Stimulated activated CD8-positive, alpha-beta memory T cell treated with anti-CD3 and anti-CD28 coated beads, Interleukin-4, amount 100 ng/mL, for 1 hour (primary cell): ENCODE measurements at places on chromosomes 1 and 21.

GRCh38 chr1:99993468-99993845 is 23.7 kb downstream of the SLC35A3 start:
- no peak for DNase-seq

DNA sequence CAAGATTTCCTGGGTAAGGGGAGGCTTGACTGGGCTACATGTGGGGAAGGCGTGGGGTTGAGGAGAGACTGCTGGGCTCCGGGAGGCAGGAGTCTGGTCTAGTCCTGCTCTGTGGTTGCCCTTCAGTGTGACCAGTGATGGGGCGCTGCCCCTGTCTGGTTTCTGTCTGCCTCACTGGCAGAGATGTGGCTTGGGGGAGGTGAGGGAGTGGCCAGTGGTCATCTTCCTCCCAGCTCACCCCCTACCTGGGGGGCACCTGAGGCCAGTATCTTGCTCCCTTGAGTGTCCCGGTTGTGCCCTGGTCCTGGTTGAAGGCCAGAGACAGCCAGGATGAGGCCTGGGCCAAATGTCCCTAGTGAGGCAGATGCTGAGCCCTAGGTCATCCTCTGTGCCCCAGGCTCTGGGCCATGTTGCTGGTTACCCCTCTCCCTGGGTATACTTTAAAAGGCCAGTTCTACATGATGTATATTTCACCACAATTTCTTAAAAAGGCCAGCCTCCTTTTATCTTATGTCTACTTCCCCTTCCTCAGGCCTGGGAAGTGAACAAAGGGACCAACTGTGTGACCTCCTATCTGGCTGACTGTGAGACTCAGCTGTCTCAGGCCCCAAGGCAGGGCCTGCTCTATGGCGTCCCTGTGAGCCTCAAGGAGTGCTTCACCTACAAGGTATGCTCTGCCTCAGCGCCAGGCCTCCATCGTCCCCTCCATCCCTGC is 10.5 kb downstream of the FAAH start:
- DNase-seq: no peak

DNA sequence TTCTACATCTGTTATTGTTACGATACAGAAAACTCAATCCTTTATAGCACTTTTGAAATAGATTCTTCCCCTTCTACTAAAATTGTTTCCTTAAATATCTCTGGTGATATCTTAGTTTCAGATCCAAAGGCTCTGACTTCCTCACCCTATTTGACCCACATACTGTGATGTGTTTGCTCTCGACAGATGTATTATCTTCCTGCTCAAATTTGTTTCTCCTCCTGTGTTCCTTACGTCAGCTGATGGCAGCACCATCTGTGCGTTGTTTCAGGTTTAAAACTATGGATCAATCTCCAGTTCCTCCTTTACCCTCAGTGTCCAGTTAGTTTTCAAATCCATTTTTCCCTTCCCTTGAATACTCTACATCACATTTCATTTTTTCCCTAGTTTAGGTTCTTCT is 274.4 kb downstream of the RYR2 start:
- no peak for DNase-seq

DNA sequence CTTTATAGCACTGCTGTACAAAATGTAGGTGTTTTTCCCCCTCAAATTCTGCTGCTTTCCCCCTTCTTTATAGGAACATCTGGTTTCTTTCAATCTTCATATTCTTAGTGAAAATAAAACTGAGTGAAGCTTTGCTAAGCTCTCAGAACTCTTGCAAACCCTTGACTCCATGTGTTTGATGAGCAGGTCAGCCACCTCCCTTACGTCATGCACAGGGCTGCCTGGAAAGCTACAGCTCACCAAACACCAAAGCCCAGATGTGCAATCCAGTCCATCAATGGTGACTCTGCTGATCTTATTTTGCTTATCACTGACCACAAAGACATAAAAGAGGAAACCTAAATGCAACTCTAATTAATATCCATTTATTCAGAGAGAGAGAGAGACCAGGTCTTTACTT is 5.5 kb downstream of the CACNA1E start:
- no peak for DNase-seq

GRCh38 chr1:45913731-45914501 is 110.5 kb downstream of the MAST2 start:
- DNase-seq: no peak

DNA sequence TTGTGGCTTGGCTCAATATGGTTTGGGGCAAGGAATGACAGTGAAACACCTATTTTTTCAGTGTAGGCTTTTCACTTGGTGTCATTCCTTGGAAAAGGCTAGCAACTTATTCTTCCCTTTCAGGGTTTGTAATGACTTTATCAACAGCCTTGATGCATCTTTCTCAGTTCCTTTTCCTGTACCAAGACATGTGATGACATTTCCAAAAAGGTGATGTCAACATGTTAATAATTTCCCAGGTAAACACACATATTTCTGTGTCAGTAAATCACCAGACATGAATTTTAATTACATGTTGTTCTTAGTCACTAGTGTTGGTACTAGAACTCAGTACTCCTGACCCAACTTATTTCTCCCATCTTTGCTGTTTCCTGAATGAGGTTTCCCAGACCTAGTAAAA is 37.8 kb upstream of the RRP15 start:
- DNase-seq: no peak

GRCh38 chr1:25020851-25021590 is 90.9 kb upstream of the RUNX3 start:
- no peak for DNase-seq

DNA sequence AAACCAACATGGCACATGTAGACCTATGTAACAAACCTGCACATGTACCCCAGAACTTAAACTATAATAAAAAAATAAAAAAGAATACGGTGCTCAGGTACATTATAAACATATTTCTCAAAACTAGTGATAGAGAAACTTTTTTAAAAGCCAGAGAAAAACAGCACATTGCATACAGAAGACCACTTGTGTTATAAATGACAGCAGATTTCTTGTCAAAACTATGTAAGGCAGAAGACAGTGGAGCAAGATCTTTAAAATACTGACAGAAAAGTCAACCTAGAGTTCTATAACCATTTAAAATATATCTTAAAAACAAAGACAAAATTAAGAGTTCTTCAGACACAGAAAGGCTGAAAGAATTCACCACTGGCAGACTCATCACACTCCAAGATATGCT is 144.7 kb downstream of the NEGR1 start:
- no peak for DNase-seq

GRCh38 chr1:184056921-184057555 is 5.5 kb downstream of the TSEN15 start:
- DNase-seq: no peak

- no peak for DNase-seq
Measured at GRCh38 chr1:116908266-116908665, 1.4 kb upstream of the PTGFRN start.

DNA sequence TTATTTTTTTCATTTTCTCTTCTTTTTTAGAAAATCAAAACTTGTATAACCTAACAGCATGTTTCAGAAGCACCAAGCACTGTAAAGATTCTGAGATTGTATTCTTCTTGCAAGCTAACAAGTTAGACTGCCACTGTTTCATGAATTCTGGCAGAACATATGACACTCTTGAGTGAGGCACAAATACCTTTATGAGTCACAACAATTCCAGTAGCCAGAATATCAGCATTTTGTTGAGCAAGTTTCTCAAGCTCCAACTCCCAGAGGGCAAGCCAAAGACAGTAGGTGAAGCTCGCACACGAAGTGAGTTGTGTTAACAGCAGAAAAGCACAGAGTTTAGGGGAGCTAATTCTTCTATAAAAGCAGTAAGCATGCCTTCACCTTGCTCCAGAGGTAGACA is 268.8 kb upstream of the NCAM2 start:
- DNase-seq: no peak

DNA sequence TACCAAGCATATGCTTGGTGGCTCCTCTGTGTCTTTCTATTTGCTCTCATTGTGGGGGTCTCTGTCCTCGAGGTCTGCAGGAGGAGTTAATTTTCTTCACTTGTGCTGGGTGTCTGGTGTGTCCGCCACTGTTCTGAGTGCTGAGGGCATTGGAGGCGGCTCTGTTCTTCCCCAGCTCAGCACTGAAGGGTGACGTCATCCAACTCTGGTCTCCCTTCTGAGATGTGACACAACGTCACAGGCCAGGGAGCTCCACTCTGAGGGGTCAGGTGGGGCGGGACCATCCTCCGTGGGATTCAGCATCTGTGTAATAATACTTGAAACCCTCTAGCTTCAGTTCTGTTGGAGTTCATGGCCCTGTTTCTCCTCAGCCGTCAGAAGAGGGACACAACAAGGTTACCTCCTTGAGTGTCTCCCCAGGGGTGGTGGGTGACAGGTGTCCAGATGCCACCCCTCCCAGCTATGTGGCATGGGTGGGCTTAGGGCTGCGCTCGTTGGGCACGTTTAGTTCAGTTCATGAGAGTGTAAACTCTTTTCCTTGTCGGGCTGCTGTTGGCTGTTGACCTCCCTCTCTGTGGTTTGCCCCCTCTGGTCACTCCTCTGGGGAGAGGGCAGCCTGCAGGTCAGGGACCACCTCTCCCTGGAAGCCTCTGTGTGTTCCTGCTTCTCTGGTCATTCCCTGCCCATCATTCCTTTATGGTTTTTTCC is 3.1 kb downstream of the IBA57 start:
- no peak for DNase-seq

DNA sequence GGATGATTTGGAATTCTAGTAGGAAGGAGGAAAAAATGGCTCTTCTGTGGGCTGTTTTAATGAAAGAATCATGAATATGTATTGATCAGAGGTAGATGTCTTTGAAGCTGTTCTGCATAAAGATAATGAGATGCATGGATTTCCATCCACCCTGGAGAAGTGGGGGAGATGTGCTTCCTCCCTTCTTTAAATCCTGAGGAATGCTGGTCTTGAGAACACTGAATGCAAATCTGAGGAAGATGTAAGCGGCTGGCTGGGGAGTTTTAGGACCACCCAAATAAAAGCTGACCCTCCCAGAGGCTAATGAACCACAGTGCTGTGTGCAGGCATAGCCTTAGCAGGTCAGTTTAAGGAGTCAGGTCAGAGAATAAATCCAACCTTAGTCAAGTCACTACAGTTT is 37.3 kb downstream of the ZMYND12 start:
- no peak for DNase-seq

DNA sequence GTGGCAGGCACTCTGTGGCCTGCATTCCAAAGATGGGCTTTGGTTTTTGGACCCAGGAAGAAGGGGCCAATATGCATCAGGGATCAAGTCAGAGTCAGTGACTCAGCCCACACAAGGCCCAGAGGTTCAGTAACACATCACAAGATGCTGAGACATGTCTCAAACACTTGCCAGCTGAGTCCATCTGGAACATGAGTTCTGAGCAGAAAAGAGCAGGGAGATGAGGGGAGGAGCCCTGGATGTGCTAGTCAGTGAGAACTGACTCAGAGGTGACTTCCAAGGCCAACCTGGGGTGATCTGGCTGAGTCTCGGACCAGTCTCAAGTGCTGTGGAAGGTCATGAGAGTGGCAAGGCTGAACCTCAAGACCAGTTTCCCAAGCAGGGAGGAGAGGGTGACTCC is 150.1 kb downstream of the CDC7 start:
- no peak for DNase-seq

GRCh38 chr1:245953876-245954660 is 553.0 kb downstream of the SMYD3 start:
- DNase-seq: no peak

GRCh38 chr1:234955107-234955731 is 173.4 kb downstream of the TOMM20 start:
- no peak for DNase-seq

GRCh38 chr1:27070390-27071048 is 57.9 kb upstream of the TENT5B start:
- DNase-seq: no peak

GRCh38 chr1:183734543-183735036 is 70.3 kb upstream of the RGL1 start:
- DNase-seq: no peak

DNA sequence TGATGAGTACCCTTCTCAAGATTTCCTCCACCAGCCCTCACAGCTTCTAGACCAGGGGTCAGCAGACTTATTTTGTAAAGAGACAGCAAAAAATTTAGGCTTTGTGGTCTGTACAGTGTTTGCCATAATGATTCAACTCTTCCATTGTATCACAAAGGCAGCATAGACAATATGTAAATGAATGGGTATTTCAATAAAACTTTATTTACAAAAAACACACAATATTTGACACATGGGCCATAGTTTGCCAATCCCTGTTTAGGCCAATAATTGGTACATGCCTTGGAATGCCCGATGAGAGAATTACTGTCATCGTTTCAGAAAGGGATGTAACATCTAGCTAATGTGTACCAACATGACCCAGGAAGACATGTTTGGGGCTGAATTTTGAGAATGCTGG is 178.9 kb upstream of the GALNT2 start:
- DNase-seq: no peak

GRCh38 chr1:203342192-203342940 is 8.6 kb downstream of the FMOD start:
- no peak for DNase-seq

- no peak for DNase-seq
Measured at GRCh38 chr1:111937147-111937725, 52.2 kb downstream of the KCND3 start.

- DNase-seq: no peak
Measured at GRCh38 chr1:242747233-242747632, 222.7 kb upstream of the PLD5 start.

DNA sequence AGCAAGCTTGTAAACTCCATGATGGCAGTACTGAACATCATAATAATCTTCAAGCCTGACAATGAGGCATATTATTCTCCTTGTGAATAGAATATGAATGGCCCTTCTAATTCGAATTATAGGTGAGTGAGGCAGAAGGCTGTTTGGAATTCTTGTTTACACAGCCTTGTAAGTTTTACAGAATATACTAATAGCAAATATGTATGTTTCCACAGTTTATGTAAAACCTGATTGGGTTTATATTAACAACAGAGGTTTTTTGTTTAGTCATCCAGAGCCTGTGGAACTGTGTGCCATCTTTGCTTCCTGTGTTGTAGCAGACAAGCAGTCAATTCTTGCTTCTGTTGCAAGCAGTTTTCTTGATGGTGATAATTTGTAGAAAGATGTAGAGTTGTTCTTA is 8.0 kb downstream of the OSBPL9 start:
- no peak for DNase-seq

- no peak for DNase-seq
Measured at GRCh38 chr1:153261281-153262069, 2.0 kb downstream of the LORICRIN start.

DNA sequence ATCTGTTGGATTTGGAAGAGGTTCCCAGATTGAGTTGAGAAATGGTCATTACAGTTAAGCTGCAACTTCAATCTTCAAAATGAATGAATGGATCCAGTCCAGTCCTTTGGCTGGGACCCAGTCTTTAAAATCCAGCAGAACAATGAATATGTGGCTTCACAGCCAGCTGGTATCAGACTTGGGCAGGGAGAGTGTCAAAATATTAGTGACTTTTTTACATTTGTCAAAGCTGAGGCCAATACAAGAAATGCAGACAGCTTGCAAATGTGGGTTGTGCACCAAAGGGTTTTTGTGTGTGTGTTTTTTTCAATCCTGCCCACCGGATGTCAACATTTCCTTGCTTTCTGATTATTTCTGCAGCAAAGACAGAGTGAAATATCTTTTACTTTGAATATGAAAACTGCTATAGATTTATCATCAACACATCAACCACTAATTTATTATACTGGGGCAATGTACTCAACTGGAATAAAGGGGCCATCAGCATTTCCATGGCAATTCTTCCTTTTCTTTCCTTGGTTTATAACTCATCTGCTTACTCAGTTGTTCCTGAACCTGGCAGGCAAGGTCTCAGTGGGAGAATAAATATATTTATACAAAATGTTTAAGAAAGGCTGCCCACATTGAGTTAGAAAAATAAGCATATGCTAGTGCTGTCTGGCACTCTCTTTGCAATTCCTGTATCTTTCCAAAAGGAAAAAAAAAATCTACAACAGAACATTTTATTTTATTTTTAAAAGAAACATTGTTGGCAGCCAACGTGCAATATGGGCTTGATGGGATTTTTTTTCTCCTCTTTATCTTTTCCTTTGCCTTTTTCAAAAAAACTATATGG is 491.6 kb upstream of the C1orf87 start:
- no peak for DNase-seq
